ENCODE measurements at places on chromosomes 6 and 20.

DNA sequence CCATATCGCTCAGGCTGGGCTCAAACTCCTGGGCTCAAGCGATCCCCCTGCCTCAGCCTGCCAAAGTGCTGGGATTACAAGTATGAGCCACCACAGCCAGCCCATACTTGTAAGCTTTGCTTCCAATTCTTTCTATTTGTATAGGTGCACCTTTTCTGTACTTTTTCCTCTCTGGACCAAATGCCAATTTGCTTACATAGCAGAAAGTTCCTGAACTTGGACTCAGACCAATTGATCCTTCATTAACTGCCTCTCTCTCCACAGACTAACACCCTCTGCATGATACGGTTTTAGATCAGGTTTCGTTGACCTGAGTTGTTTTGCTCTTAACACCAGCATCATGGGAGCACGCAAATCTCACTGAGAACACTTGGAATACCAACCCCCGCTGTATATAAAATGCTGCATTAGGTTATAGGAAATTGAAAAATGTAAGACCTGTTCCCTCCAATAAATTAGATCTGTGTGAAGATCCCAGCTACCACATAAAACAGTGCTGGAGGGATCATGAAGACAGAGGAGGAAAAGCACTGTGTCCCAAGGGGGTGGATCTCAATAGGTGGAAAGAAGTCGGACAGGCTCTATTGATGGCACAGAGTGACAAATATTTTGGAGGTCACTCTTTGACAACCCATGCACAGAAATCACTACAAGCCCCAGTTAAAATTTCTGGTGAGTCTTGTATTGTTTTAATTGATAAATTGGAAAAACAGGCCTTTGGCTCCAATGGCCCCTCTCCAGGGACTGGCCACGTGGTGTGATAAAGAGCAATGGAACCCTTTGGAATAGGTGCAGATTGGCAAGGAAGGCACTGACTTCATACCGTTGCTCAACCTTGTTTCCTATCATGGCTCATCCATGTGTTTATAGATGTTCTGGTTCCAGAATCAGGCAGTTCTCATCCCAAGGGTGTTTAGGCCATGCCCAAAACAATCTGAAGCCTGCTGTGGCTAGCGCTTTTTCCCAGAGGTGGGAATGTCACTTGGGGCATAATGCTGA, 51.2 kb downstream of the ISM1 start:
- no peak for DNase-seq

DNA sequence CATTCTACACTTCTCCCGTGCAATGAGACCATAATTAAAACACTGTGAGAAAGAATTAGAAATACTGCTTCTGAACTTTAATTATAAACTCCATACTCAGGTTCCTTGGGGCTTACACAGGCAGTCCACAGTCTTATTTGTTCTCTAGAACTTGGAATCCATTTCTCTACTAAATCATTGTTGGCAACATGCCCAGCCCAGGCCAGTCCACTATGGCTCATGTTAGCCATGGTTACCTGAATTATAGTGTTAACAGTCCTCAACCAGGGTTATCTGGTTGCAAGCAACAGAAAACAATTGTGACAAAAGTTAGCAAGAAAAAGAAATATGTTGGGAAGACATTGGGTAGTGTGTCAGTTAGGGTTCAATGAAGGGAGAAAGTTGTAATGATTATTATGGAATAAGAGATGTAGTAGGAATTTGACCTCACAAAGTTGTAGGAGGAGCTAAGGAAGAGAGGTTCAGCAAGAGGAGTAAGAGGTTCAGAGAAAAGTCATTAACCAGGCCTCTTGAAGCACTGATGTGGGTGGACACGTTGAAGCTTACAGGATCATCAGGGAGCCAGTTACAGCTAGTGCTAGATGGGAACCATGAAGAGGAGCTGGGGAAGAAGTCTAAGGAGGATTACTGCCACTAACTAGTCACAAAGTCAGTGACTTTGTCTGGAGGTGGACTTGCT, 352.5 kb upstream of the PRND start:
- DNase-seq = peak; percentile 9

GRCh38 chr6:135066806-135067205, 12.2 kb upstream of the HBS1L start:
- DNase-seq = no peak

DNA sequence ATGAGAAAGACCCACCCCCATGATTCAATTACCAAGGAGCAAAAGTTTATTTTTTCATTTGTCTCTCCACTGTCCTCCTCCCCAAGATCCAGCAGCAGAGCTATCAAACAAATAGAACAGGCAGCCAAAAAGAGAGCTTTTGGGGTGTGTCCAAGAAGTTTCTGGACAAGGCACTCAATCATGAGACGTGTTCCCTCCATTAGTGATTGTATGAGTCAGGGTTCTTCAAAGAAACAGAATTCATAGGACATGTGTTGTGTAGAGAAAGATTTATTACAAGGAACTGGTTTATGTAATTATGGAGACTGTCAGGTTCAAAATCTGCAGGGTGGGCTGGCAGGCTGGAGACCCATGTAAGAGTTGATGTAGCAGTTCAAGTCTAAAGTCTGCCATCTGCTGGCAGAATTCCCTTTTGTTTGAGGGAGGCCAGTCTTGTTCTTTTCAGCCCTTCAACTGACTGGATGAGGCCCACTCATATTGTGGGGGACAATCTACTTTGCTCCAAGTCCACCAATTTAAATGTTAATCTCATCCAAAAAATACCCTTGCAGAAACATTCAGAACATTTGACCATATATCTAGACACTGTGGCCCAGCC, 248.1 kb upstream of the OPRM1 start:
- no peak for DNase-seq

DNA sequence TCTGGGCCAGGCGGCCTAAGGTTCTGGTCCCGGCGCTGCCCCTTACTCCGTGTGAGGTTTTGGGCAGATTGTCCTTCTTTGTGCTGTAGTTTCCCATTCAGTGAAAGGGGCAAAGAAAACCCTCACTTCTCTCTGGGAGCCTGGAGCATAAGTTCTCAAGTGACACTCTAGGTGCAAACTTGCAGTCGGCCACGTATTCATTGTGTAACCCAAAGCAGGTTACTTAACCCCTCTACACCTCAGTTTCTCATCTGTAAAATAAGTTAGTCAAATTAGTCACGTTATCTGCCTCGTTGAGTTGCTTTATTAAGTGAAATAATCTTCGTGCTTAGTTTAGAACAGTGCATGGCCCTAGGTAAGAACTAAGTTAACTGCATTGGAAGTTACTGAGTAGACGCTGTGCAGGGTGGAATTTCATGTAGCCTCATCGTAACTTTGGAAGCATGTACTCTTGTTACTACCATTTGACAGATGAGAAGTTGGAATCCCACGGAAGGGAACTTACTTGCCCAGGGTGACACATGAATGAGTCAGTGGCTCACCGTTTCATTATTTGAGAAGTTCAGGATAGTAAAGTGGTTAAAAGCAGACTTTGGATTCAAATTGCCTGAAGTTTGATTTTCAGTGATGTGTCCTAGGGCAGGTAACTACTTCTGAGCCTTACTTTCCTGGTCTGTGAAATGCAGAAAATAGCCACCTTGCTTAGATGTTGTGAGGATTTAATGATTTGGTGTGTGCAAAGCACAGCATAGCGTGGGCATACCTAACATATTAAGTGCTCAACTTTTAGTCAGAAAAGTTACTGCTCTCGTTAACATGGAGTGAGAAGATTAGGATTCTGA, 556 bp upstream of the MROH8 start:
- no peak for DNase-seq

- DNase-seq = no peak
Observed at GRCh38 chr6:40417031-40417430, 170.1 kb downstream of the LRFN2 start.

DNA sequence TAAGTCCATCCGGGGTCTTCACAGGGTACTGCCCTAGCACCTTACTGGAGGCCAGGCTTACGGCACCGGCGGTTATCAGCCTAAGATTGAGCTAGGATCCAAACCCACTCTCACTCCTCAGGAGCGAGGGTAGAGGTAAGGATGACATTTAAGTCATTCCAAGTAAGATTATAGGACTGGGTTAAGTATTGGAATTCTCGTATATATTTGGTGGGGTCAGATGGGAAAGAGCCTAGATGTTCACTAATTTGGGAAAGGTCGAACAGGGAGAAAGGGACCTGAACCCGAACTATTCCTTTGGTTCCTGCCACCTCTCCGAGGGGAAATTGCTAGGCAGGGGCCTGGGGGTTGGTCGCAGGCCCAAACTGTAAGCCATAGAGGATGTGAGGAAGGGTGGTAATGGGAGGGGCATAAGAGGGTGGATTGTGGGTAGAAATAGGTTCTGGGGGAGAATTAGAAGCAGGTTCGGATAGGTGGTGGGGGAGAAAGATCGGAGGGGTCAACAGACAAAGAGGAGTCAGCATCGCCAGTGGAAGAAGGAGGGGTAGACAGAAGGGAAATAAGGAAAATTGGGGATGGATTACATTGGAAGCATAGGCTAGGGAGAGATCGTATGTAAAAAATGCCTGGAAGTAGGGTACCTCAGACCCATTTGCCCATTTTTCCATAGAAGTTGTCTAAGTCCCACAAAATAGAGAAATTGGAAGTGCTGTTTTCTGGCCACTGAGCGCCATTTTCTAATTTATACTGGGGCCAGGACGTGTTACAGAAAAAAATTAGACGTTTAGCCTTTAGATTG, 747.1 kb upstream of the ADGRB3 start:
- no peak for DNase-seq

DNA sequence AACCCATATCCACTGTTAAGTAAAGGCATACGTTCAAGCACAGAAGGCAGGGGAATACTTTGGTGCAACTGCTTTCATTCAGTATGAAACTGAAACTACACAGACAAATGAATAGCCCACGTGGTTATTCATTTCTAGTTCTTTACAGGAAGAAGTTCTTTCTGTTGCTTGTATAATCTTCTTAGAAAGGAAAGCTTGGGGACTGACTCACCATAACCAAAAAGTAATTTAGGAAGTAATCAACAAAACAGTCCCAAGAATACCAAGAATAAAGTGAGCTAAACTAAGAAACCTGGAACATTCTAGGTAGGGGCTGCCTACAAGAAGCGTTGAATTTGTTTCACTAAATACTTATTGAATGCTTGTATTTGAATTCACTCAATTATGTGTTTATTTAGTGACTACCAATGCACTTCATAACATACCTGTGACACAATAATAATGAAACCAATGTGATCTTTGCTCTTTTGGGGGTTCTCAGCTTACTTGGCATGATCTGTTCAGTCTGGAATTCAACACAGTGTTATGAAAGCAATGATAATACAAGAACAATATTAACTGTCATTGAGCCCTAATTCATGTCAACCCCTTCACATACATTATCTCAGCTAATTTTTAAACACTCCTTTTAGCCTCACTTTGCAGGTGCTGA, 25.1 kb upstream of the KIAA0408 start:
- no peak for DNase-seq

DNA sequence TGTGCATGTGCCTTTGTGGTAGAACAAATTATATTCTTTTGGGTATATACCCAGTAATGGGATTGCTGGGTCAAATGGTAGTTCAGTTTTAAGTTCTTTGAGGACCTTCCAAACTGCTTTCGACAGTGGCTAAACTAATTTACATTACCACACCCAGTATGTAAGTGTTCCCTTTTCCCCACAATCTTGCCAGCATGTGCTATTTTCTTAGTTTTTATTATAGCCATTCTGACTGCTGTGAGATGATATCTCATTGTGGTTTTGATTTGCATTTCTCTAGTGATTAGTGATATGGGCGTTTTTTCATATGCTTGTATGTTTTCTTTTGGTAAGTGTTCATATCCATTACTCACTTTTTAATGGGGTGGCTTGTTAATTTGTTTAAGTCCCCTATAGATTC, 251.6 kb upstream of the DEFB112 start:
- no peak for DNase-seq
